ENCODE measurements at places on chromosomes 6 and 20. TPM values are rescaled to one million over a fixed set of nuclear protein-coding genes. Genes with fewer than 3 reads are reported as not detected.

The COX7A2 gene
- total RNA-seq: 311 TPM

The CYP39A1 gene
- total RNA-seq: not detected

GRCh38 chr6:157862706-157863105, 39.7 kb downstream of the SNX9 start:
- no peak for DNase-seq

DNA sequence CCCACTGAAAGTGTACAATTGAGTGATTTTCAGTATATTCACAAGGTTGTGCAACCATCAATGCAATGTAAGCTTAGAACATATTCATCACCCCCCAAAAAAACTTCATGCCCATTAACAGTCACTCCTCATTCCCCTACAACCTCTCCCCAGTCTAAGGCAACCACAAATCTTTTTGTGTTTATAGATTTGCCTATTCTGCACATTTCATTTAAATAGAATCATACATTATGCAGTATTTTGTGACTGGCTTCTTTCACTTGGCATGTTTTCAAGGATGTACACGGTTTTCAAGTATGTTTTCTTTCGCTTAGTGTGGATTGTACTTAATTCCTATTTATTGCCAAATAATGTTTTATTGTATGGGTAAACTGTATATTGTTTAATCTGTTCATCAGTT, 329.3 kb upstream of the RNF24 start:
- no peak for DNase-seq

The KIAA1755 gene
- total RNA-seq: not detected

The PI16 gene
- total RNA-seq: 0.14 TPM

DNA sequence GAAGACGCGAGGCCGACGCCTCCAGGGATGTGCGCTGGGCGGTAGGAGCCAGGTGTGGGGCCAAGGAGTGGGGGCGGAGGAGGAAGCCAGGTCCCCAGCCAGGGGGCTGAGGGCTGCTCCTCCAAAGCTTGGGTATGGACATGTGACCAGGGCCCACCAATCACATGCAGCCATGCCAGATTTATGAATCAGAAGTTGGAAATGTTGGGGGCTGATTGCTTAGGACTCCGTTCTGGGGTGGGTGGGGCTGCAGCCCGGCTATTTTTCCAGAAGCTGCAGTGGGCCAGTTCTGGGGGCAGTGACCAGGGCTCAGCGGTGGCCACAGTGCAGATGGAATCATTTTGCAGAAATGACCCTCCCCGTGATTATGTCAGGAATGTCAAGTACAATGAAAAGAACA, 96.0 kb downstream of the CEBPB start:
- no peak for DNase-seq

- no peak for DNase-seq
Observed at GRCh38 chr6:70375882-70376281, 37.4 kb upstream of the FAM135A start.

- DNase-seq: no peak
Observed at GRCh38 chr6:125586074-125586473, 163.4 kb upstream of the HEY2 start.

The BNIP5 gene
- not detected for total RNA-seq
